ENCODE measurements at places on chromosomes 12 and 14. TPM values are rescaled to one million over a fixed set of nuclear protein-coding genes. Genes with fewer than 3 reads are reported as not detected.

The KRT85 gene
- 0.52 TPM for polyA plus RNA-seq

The TRHDE gene
- 3.0 TPM for polyA plus RNA-seq

The MFAP5 gene
- 191 TPM for polyA plus RNA-seq

The FBLN5 gene
- 77.1 TPM for polyA plus RNA-seq

The TAS2R8 gene
- not detected for polyA plus RNA-seq

The SOAT2 gene
- polyA plus RNA-seq: 0.13 TPM

GRCh38 chr12:119589097-119589496, 4.5 kb upstream of the TMEM233 start:
- DNase-seq: no peak

GRCh38 chr12:105382771-105383622, 52.5 kb downstream of the C12orf75 start:
- peak; percentile 75 for DNase-seq

- no peak for DNase-seq
These were observed 2.2 kb upstream of the LMO3 start for GRCh38 chr12:16607906-16608775.

DNA sequence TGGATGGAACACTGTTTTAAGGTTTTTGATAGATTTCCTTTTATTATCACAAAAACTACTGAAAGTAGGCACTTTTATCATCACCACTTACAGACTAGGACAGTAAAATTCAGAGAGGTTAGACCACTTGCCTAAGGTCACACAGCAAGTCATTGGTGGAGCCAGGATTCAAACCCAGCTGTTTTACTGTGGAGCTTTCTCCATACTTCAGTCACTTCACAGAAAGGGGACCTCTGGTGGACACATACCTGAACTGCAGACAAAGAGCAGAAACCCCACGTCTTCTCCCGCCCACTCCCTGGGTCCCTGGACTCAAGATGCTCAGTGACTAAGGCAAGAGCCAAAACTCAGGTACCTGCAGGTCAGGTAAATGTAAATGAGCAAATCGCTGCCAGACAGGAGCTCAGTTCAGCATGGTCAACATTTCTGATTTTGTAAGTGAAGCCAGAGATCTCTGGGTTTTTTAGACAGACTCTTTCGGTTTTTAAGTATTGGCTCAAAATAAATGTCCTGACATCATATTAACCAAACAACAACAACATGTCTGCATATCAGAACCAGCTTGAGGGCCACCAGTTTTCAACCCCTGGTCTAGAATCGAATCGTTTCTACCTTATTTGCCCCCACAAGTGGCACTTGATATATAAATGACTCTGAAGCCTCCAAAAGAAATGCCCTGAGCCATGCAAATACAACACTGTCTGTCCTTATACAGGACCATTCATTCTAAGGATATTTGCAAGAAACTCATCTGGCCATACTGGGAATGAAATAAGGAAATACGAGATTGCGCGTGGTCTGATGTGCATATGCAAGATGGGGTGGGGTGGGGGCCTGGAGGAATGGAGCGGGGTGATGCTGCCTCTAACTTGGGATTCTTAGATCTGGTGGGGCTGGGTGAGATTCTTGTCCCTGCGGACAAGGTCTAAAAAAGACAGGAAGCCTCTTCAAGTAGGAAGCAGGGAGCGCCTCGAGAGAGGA, 110.9 kb downstream of the KSR2 start:
- no peak for DNase-seq

DNA sequence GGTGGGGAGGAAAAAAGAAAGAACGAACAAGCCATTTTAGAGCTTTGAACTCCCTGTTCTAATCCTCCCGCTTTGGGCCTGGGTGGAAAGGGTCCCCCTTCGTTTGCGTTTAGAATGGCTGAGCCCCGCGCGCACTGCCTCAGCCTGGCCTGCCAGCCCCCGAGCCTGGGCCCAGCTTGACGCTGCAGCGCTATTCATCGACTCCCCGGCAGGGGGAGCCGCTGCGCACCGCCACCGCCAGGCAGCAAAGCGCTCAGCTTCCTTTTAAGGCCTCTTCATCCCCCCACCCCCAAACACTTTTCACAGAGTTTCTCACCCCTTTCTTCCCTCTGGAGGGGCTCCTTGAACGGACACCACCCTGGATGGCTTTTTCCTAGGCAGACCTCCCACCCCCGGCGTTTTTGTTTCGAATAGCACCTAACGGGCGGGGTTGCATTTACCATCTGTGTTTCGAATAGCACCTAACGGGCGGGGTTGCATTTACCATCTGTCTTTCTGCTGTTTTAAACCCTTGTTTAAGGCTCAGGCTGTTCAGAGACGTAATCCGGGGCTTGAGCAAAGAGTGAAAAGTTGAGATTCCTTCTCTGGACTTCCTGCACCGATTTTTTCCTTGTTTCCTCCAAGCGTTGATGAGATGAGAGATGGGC, 56.4 kb upstream of the PIWIL1 start:
- no peak for DNase-seq

GRCh38 chr12:89421092-89421835, 69.0 kb upstream of the DUSP6 start:
- no peak for DNase-seq

DNA sequence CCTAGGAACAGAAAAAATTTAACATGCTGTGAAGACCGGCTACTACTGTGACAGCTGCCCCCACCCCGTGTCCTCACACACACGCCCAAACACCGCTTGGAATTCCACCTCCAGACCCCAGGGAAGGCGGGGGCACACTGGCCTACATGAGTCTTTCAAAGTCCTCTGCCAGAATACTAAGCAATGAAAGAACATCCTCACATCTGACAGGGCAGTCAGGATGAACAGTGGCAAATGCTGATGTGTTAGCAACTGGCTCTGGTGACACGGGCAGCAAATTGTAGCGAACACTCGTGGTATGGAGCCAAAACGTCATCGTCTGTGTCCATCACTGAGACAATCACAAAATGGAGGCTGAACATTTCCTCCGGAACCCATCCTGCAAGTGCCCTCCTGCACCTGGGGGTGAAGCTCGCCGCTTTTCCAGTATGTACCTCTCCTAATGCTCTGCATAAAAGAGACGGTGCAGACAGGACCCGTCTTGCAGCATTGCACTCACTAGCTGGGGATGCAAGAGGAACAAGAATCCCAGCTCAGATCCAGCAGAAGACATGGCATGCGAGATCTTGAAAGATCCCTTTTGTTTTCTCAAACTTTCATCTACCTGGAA, 94.8 kb downstream of the BCL11B start:
- no peak for DNase-seq

DNA sequence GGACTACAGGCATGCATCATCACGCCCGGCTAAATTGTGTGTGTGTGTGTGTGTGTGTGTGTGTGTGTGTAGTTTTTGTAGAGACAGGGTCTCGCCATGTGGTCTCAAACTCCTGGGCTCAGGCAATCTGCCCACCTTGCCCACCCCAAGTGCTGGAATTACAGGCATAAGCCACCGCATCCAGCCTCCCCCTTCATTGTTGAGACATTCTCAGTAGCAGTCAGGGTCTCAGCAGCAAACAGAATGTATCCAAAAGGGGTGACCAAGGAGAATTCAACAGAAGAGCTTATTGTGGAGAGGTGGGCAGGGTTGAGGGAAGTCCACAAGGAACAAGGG, 37.3 kb upstream of the PLEKHG6 start:
- DNase-seq: no peak

DNA sequence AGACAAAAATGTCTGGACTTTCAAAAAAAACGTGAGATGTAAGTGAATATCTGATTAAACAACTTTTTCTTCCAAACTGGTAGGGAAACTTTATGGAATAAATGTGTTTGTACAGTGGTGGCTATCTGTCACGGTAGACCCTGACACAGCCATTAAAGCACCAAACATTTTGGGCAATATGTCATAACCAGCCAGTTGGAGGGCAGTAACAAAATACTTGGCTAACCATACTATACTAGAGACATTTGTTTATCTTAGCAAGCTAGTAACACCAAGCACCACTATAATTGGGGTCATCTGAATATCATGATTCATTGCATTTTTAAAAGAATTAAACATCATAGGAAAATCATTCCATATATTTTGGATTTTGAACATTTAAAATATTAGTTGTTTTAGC, 6.0 kb upstream of the MYF6 start:
- DNase-seq: no peak

DNA sequence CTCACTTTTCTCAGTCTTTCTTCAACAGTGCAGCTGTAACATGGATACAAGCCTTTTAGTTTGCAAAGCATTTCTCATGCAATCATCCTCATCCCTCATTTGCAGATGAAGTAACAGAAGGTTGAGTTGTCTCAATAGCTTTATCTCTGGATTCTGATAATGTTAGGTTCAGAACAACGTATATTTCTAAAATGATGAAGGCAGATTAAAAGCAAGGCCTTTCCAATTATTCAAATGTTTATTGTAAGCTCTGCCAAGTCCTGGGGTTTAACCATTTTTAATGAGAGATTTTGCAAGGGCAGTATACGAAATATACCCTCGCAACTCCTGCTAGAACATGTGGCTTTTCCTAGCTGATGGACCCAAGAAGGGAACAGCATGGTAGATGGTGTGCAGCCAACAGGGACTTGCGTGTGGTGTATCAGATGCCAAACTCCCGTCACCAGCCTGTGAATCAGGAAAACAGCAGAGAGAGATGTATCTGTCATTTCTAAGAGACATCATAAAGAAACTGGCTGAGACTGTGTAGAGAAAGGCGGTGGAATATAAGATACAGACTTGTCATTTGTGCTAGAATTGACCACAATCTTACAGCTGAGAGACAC, 319.7 kb downstream of the MED13L start:
- no peak for DNase-seq

GRCh38 chr14:56902385-56902784, 92.1 kb upstream of the OTX2 start:
- DNase-seq: no peak

DNA sequence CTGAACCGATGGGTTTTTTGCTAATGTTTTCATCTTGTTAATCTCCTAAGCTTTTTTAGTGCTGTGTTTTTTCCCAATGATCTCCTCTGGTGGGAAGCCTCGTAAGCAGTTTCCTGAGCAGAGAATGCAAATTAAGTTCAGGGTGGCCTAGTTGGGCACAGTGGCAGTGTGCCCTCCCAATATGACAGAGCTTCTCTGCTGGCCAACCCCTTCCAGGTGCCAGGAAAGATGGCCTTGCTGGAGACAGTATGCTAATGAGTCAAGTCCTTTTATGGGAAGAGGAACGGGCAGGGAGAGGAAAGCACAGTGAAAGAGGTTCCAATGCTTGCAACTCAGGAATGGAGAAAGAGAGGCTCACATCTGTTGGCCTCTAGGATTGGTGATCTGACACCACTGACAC, 115.8 kb downstream of the GCH1 start:
- no peak for DNase-seq

- DNase-seq: peak; percentile 13
These were observed 94.0 kb downstream of the NUAK1 start for GRCh38 chr12:106044773-106045172.

DNA sequence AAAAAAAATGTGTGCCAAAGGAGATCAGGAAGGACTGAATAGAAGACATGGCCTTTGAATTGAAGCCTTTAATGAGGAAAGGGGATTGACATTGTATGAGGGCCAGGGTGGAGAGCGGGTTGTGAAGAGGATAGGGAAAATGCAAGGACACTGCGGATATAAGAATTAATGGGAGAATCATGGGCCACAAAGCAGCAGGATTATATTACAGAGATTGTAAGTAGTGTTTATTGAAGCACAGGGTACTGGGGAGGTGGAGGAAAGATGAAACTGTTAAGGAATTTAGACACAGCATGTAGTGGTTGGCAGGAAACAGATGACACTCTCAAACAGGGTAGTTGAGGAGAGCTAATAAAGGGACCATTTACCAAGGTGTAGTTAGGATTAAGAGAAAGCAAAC, 16.4 kb upstream of the POC1B start:
- DNase-seq: no peak

DNA sequence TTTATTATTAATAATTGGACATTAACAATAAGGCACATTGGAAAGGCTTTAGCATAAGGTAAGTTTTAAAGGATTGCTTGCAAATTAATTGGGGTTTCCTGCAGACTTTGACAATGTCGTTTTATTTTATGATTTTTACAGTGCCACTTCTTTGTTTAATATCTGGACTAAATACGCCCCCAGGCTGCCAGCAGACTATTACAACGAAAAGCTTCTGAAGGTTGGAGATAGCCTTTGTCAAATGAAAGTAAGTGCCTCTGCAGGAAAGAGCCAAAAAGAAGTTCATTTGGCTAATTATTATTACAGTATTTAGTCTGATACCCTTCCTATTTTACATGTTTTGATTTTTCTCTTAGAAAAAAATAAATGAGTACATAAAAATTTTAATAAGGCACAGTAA, 11.3 kb downstream of the CFAP54 start:
- no peak for DNase-seq

DNA sequence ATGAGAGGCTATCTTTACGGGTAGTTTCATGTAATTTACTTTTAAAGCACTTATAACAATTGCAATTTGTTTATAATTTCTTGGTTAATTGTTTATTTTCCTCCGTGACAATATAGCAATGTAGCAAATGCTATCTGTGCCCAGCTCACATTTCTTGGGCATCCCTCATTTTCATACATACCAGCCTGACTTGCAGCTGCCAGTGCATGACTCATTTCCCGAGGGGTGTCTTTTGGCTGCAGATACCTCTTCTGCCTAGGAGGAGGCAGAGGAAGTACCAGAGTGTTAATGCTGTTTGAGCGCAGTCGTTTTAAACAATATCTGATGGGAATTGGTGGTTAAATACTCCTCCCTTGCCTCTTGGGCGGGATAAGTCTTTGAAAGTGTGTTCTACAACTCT, 104.2 kb upstream of the ABCD2 start:
- DNase-seq: peak; percentile 29

GRCh38 chr14:95255013-95255412, 64.7 kb downstream of the CLMN start:
- no peak for DNase-seq

DNA sequence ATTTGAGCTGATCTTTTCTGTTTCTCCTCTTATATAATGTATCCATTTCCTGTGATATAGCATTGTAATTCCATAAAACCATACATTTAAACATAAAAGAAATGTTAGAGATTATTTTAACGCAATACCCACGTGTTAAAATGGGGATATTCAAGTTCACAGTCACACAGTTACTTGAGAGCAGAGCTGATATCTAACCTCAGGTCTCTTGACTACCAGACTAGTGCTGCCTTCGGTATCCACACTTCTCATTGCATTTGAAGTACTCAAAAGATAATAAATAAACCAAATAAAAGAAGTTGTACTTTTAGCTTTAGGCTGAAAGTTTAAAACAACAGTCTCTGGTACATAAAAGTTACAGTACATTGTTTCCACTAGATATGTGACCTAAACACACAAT, 2.9 kb downstream of the CLECL1 start:
- DNase-seq: no peak

DNA sequence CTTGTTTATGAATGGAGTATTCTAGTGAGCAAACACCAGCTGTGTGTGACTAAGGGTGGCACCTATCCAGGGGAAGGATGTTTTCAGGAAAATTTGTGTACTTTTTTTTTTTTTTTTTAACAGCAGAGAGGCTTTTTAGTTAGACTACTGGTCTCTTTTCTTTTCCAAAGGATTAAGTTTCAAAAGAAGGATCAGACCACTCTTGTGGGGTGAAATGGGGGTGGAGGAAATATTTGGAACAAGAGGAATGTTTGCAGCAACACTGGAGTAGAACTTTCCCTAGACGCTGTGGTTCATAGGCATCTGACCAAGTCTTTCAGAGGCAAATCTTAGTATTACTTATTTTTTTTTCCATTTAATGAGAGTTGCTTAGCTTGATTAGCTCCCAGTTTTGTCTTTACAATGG, 21.1 kb downstream of the NUBPL start:
- DNase-seq: peak; percentile 58

- DNase-seq: no peak
These were observed 55.9 kb downstream of the MOK start for GRCh38 chr14:102249041-102249440.

Measured in muscle of arm (tissue), 14 donors.